ENCODE measurements at places on chromosomes 2 and 18.

GRCh38 chr2:174959787-174960186 lies 45.4 kb downstream of the CHN1 start:
- DNase-seq = no peak

- DNase-seq = no peak
Measured at GRCh38 chr2:223970343-223971128, 13.3 kb downstream of the MRPL44 start.

DNA sequence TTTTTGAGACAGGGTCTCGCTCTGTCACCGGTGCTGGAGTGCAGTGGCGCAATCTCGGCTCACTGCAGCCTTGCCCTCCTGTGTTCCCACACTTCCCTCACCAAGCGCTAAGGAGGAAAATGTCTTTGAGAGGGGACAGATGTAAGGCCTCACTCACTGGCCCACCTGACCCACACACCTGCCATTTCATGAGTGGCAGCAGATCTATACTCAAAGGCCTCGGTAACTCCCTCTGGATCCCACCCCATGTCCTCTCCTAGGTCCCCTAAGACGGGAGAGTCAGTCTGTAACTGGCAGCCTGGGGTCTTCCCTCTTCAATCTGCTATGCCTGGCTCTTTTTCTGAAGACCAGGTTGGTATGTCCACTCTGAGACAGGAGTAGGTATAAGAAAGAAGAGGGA lies 12.9 kb downstream of the TMEM247 start:
- DNase-seq = no peak

DNA sequence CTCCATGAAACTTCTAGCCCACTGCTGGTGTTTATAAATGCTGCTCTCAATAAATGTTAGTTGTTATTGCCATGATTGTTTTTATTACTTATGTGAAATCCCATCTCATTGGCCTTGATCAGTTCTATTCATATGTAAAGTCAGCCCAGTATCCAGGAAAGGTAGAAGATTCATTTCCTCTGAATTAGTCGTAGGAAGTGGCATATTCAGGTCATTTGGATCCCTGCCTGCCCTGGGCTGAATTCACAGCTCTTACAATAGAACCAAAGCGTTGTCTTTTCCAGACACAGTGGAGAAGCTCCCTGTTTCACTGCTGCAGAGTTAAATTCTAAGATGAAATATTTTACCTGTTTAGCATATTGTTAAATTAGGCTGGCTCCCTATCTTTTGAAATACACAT lies 70.3 kb downstream of the MAIP1 start:
- DNase-seq = peak; percentile 32

DNA sequence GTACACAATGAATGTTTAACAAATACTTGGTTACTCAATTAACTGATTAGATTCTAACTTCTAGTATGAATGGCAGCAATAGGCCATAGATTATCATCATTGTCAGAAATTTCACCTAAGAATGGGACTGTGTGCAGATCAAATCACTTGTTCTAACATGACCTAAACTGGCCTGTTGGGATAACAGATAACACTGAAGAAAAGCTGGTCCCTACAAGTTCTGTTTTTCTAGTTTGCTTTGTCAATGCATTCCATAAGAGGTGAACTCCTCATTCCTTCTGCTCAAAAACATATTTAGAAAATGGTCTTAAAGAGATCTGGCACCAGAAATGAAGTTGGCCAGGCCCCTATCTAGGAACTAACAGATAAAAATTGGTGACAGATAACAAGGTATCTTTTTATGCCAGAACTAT lies 175.4 kb downstream of the THADA start:
- DNase-seq = no peak

DNA sequence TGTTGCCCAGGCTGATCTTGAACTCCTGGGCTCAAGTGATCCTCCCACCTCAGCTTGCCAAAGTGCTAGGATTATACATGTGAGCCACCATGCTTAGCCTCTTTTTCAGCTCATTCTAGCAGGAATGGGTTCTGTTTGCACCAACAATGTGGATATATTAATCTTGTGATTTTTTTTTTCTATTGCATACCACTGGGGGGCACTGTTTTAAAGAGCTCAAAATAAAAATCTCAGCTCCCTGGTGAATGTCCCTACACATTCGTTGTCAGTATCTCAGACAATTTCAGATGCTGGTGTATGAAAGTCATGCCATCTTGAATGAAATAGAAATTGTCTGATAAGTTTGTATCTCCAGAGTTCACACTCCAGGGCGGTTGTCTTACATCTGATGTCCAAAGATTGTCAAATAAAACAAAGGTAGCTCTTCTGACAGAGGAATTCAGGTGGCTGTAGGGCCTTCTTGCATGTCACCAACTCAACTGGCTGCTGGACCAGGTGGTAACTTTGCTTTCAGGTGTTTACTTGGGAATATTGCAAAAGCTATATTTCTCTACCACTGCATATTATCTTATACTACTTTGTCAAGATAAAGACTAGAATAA lies 3.1 kb upstream of the MATN3 start:
- no peak for DNase-seq

GRCh38 chr2:239240414-239240881 lies 160.4 kb downstream of the HDAC4 start:
- DNase-seq = no peak

DNA sequence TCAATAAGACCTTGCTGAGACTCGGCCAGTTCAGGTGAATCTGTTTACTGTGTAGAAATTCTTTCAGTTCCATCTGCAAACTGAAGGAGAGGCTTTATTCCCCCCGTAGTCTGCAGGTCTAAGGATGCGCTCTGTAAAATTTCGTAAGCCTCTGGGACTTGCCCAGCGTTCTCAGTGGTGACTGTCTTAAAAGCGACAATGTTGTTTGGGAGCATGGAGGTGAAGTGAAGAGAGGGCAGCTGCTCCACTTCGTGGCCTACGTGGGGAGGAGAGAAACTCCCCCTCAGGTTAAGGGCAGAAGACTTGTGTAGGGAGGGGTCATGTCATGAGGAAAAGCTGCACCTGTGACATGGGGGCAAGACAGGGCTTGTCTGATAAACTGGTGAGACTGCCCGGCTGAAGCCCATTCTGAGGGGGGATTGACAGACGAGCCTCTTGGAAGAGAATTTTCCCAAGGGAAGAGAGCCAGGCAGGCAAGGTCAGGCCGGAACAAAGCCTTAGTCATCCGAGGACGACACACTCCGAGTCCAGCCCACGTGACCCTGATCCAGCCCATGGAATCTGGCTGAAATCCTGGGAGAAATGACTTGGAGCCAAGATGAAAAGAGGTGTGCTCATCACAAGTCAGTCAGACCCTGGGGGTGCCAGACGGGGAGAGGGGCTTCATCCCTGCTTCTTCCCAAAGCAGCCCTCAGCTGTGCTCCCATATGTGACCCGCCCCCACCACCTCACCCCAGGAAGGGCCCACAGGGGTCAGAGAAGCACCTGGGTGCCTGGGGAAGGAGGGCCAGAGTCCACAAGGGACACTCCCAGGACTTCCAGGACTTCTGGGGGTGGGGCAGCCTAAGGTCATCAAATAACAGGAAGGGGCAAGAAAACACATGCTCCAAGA lies 88.5 kb upstream of the SH3BP4 start:
- DNase-seq = peak; percentile 73

DNA sequence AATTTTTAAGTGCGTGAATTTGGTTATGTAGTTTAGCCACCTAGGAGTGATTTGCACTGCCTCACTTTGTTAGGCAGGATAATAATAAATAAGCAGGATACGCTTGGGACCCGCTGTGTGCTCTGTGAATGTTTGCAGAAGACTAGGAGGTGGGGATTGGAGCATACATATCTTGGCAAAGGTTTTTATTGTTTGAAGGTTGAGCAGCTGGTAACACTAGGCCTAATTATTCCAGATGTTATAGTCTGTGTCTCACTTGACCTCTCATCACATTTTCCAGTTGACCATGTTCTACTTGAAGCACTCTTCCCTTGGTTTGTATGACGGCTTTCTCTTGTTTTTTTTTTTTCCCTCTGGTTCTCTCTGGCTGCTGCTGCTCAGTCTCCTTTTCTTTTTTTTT lies 42.7 kb downstream of the FHOD3 start:
- no peak for DNase-seq

DNA sequence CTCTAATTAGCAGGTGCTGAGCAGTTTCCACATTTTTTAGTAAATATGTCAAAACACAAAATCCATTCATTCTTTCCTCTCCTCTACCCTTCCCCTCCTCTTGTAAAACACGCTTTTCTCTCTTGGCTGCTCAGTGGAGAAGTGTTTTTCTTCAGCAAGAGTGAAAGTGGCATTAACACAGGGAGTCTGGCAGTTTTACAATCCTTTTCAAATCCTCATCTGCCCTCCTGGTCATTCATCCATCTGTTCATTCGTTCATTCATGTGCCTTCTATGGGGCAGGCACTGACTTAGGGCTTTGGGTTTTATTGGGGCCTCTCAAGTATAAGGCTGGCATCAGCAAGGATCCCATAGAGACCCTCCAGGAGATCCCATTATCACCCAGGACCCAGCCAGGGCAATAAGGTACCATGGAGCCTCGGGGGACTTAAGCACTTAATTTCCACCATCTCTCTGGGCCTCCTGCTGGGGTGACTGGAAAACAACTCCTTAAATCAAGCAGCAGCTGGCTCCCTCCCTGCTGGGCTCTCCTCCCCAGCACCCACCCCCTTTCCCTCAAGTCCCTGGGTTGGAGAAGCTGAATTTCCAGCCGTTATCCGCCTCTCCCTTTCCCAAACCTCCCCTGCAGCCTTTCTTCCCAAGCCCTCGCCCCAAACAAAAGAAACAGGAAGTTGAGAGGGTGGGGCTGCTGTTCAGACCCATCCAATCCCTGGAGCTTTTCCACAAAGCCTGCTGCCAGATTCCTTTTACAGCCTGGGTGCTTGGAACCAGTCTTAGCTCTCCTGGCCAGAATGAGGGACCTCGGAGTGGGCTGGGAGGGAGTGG lies 32.6 kb downstream of the MARCHF4 start:
- DNase-seq = peak; percentile 80

DNA sequence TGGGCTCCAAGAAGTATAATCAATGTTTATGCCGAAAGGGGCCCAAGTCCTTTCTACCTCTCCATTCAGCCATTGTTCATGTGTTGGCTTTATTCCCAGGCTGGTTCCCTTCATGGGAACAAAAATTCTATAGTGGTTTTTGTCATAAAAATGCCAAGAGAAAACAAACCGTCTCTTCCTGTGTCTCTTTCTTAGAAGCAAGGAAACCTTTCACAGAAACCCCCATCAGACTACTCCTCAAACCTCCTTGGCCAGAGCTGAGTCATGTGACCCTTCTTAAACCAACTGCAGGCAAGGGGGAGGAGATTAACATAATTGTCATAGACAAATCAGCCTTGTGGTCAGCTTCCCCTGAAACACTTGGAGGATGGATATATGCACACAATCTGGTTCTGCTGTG lies 75.1 kb upstream of the TANK start:
- DNase-seq = no peak

DNA sequence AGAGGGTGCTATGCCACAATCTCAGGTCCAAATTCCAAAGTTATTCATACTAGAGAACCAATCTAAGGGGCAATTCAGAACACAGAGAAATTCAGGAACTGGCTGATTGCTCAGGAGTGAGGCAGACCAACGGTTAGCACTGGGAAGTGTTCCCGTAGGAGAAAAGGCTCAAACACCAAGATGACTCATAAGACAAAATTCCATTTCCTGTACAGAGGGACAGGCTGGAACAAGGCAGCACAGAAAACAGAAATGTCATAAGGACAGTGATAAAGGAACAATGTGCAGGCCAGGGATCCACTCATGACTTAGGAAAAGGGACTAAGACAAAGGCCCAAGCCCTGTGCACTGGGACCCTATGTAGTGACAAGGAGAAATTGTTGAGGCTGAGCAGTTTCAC lies 54.2 kb downstream of the PDE1A start:
- DNase-seq = peak; percentile 76

GRCh38 chr2:72689579-72690195 lies 136.1 kb downstream of the EXOC6B start:
- DNase-seq = no peak

DNA sequence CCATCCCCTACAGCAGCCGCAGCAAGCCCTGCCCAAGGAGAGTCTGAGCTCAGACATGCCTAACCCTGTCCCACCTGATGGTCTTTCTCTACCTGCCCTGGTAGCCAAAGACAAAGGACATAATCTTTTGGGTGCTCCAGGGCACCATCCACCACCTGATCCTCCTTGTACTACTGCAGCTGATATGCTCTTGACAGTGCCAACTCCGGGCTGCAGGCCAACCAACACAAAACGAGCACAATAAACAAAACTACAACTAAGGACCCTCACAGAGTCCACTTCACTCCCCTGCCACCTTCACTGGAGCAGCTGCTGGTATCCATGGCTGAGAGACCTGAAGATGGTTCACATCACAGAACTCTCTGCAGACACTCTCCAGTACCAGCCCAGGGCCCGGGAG lies 106.3 kb downstream of the GRB14 start:
- DNase-seq = no peak

DNA sequence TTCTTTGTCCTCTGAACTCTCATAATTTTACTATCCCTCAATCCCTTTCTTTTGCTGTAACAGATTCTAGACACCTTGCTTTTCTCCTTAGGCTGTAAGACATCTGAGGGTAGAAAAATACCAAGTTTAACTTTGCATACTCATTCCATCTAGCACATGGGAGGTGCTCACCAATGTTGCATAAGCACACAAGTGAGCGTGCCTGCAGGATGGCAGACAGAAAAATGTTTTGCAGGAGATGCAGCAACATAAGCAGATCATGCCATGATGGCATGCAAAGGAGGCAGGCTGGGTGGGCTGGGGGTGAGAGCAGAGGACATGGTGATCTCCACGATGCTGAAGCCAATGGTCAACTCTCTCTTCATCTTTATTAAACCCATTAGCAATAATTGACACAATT lies 24.1 kb downstream of the CYRIA start:
- DNase-seq = no peak

- no peak for DNase-seq
Measured at GRCh38 chr18:70448588-70448987, 159.7 kb downstream of the SOCS6 start.

All from MG63 (cell line).